ENCODE measurements at places on chromosomes 3 and 15.
A peak's percentile ranks its signal among the peaks of the same experiment; 100 is the strongest.

GRCh38 chr3:183779896-183780465 lies 45.4 kb downstream of the MAP6D1 start:
- DNase-seq: no peak

DNA sequence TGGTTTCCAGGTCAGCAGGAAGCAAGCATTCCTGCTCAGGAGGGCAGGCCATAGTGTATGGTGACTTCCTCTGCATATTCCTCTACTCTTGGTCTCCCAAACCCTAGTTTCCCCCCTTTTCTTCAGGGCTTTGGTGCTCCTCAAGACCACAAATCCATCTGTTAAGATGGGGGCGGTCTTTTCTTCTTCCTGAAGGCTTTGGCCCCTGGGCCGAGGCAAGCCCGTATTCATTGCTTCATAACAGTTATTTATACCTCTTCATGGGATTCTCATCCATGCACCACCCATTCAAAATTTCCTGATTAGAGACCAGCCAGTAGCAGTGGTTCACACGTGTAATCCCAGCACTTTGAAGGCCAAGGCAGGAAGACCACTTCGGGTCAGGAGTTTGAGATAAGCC lies 62.1 kb upstream of the IL12A start:
- DNase-seq: no peak

DNA sequence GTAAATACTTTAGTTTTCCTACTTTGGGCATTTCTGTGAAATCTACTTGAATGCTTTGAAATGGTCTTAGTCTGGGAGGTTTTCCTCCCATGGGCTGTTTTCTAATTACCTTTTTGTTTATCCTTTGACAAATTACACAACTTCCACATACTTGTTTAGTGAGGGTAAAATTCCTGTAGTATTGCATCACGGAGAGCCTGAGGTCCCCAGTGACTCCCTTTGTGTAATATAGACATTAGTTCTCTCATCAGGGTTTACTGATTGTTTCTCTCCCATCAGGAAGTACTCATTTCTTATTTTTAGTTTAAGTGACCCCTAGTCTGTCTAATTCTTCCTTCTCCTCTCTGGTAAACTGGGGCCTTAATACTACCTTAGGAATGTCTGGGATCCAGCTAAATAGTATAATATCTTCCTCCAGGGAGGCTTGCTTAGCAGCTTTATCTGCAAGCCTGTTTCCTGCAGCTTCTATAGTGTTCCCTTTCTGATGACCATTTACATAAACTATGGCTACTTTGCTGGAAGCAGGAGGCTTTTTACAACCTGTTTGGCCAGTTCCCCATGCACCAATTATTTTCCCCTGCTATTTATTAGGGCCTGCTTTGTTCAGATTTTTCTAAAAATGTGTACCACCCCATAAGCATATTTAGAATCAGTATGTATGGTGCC lies 87.2 kb upstream of the XCR1 start:
- DNase-seq: peak; percentile 95

DNA sequence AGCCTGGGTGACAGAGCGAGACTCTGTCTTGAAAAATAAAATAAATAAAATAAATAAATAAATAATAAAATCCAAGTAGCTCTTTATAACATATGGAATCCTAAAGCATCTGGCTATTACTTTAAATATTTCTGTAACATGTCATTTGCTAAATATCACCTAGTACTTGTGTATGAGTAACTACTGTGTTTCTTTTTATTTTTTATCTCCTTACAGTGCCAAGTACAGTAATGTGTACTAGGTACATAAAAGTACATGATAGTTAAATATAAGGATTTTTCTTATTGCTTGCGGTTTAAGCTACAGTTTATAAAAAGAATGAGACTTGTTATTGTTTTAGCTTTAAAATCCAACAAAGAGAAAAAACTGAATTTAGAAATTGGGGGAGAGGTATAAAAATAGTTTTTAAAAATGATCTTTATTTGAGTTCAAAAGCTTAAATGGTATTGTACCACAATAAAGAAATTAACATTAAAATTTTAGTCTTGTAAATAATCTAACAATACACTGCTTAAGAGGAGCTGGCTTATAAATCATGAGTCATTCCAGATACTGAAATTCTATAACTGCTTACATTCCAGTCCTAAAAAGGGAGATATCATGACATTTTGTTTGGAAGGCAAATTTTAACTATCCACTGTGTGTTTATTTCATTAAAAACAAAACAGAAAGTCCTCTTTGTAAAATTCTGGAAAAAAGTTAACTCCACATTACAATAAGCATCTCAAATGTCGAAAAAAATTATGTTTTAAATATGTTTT lies 73.1 kb downstream of the FGF7 start:
- peak; percentile 31 for DNase-seq

DNA sequence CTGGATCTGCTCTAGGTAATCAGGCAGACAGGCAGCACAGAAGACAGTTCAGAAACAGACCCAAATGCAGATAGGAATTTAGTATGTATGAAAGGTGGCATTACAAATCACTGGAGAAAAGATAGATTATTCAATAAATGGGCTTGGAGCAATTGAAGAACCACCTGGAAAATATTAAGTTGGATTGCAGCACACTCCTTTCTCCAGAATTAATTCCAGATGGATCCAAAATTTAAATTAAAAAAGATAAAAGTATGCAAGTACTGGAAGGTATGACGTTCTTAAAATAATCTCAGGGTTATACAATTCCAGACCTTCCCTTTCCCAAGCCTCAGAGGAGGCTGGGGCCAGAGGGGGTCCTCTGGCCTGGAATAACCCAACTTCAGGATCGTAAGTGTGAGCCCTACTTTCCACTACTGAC lies 32.5 kb downstream of the HRH1 start:
- DNase-seq: no peak

DNA sequence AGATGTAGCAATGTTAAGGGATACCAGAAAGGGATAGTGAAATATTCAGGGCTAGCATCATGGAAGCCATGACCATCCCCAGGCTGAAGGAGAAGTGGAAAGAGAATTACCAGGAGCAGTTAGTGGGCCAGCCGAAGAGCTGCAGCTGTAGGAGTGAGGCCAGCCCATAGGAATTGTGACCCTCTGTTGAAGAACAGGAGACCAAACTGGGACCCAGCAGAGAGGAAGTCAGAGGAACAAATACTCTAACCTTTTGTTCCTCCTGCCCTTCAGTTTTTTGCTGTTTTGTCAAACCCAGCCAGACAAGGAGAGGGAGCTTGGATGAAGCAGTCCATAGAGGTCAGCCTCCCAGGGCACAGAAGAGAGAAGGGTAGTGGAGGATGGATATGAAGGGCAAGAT lies 115.4 kb downstream of the CLSTN2 start:
- no peak for DNase-seq

DNA sequence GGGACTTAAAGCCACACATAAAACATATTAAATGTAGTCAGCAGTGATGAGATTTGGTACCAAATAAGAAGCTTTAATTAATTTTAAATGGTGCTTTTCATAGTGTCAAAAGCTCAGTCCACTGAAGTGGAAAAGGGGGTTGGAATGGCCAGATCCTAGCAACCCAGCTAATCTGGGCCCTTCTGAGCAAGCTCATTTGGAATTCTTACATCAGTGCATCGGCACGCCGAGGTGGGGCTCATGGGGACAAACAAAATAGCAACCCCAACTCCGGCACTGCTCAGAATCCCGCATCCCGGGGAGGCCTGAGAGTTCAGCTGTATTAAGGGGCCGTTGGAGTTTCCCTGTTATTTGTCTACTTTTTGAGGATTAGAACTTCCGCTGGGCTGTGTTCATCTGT lies 526.4 kb downstream of the SOX2 start:
- DNase-seq: peak; percentile 81

DNA sequence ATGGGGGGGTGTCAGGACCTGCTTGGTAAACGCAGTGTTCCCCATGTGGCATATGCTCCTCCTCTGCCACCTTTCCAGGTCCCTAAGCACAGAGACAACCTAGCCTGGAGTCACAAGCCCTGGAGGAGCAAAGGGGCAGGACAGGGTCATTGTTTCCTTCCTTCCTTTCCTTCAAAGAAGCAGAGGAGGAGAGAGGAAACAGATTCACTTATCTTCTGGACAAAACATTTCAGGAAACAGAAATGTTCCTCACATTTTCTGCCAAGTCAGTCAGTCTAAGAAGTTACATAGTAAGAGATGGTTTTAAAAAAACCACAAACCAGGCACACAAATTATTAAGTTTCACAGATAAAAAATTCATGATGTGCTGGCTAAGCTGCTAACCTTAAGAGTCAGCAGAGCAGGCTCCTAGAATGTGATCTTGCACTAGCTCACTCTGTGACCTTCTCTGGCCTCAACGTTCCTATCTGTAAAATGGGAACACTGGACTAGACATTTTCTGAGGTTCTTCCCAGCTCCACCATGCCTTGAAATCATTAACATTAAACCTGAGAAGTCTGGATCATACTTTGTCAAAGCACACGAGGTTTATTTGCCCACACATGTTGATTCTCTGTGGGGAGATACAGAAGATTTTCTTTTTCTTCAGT lies 47.9 kb downstream of the ATP13A5 start:
- no peak for DNase-seq

DNA sequence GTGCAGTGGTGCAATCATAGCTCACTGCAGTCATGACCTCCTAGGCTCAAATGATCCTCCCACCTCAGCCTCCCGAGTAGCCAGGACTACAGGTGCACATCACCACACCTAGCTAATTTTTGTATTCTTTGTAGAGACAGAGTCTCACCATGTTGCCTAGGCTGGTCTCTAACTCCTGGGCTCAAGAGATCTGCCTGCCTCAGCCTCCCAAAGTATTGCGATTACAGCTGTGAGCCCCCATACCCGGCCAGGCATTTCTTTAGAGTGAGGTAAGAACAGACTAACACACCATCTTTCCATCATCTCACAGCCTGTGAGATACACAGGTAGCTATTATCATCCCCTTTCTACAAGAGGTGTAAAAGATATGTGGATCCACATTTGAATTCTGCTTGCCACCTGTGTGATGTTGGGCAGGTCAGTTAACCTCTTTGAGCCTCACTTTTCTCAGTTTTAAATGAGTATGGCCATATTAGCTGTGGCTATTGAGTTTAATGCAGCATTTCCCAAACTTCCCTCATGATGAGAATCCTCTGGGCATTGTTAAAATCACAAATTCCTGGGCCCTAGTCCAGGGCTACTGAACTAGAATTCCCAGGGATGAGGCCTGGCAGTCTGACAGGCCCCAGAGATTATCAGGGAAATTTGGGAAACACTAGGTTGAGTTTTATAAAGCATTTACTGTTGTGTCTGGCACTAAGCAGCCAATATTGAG lies 46.0 kb downstream of the ANP32A start:
- DNase-seq: no peak

GRCh38 chr3:171865191-171865865 lies 22.2 kb downstream of the TMEM212 start:
- peak; percentile 39 for DNase-seq

DNA sequence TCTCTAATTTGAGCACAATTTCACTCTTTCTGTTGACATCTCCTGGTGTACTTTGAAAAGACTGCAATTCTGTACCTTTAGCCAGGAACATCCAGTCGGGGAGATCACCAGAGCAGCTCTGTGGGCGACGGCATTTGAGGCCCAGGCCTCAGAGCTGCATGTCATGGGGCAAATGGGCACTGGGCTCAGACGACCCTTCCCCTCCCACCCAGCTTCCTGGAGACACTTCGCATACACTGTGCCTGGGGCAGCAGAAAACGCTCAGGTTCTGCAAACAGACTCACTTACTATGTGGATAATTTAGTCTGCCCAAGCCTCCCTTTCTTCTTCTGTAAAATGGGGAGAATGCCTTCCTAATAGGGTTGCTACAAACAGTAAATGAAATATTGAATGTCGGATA lies 96.9 kb downstream of the HMG20A start:
- DNase-seq: no peak

DNA sequence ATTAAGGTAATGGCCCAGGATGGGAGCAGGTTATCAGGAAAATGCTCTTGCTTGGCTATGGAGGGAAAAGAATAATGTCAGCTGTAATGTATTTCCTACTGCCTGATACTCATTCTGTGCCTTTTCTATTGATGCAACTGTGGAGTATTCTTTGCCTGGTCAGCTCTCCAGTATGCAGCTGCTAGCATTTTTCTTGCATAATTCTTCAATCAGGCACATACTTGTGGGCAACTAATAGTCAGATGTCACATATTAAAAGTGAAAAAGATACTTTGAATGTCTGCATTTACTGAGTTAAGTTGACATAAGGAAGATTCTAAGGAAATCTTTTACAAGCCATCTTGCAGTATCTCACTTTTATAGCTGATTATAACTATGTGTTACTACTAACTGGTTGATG lies 29.5 kb downstream of the CD80 start:
- no peak for DNase-seq

DNA sequence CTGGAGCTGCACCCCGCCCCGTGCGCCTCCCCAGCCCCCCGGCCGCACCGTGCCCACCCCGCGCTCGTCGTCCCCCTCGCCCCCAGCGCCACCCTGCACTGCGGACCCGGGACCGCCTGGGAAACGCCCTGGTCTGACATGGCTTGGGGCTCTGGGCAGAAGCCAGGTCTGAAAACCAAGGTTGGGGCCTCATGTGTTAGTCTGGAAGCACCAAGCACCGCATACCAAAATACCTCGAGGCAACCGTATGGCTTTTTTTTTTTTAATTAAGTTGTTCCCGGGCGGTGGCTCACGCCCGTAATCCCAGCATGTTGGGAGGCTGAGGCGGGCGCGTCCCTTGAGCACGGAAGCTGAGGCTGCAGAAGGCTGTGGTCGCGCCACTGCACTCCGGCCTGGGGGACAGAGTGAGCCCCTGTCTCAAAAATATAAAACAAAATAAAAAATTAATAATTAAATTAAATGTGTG lies 91.5 kb upstream of the CHD2 start:
- DNase-seq: peak; percentile 78

GRCh38 chr3:10558736-10559135 lies 53.4 kb upstream of the ATP2B2 start:
- DNase-seq: no peak

GRCh38 chr15:60086681-60087429 lies 82.7 kb downstream of the FOXB1 start:
- DNase-seq: peak; percentile 26

DNA sequence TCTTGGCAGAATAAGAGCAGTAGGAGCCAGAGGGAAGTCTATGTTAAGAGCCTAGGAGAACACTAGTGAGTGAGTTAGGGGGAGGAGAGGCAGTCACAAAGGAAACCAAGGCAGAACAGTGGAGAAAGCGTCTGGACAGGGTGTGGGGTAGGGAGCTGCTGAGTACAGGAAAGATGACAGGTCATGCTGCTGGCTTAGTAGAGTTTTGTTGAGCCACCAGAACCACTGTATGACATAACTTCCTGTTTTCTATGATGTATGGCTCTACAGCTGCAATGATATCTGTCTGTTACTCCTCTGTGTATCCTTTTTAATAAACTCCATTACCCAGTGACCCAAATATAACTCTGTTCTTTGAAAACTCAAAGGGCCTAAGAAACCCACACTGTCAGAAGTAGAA lies 10.6 kb upstream of the STT3B start:
- no peak for DNase-seq

GRCh38 chr3:50218448-50218847 lies 13.4 kb downstream of the SLC38A3 start:
- no peak for DNase-seq

DNA sequence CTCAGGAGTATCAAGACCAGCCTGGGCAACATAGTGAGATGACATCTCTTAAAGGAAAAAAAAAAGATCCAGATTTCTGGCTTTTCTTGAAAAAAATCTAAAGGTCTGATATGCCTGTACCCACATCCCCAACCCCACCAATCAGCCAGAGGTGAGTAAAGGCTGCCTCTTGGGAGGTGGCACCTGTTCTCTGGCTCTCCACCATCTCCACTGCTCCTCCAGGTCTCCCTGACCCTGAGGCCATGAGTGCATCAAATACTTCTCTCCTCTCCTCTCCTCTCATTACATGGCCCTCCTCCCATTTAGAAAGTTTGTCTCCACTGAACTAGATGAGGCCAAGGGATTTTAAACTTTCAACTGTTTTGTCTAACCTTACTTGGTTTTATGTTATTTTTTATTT lies 5.2 kb downstream of the SIAH2 start:
- no peak for DNase-seq

All from M059J (cell line).